Activated CD8-positive, alpha-beta T cell treated with anti-CD3 and anti-CD28 coated beads for 36 hours (primary cell): ENCODE measurements at places on chromosomes 7 and 10. TPM values are rescaled to one million over a fixed set of nuclear protein-coding genes. Genes with fewer than 3 reads are reported as not detected.

GRCh38 chr7:41992881-41993867, 243.8 kb downstream of the GLI3 start:
- no peak overlapping the region for H3K27ac ChIP-seq
- H3K36me3 ChIP-seq, result no peaks in the 10 kb centered on the region
- H3K4me3 ChIP-seq, result no peak overlapping the region
- H3K4me1 ChIP-seq, result no peaks in the 10 kb centered on the region
- DNase-seq, result no peak

- H3K4me3 ChIP-seq, result no peak overlapping the region
- no peaks in the 10 kb centered on the region for H3K36me3 ChIP-seq
- H3K4me1 ChIP-seq, result no peaks in the 10 kb centered on the region
- DNase-seq, result no peak
- H3K27ac ChIP-seq, result no peak overlapping the region
Observed at GRCh38 chr10:103062854-103063590, 130.1 kb downstream of the NT5C2 start.

- no peaks in the 10 kb centered on the region for H3K27me3 ChIP-seq
- H3K27ac ChIP-seq, result no peak overlapping the region
- H3K4me1 ChIP-seq, result peaks cover 51% of the 10 kb centered on the region
- DNase-seq, result peak; percentile 46
- no peak overlapping the region for H3K4me3 ChIP-seq
Observed at GRCh38 chr7:24905996-24906770, 73.8 kb downstream of the OSBPL3 start.

CSTF2T gene
- total RNA-seq, result 21.2 TPM
